NCI-H2081 treated with DMSO at 0.1 percent for 48 hours (cell line): ENCODE measurements at places on chromosomes 11 and 22.

DNA sequence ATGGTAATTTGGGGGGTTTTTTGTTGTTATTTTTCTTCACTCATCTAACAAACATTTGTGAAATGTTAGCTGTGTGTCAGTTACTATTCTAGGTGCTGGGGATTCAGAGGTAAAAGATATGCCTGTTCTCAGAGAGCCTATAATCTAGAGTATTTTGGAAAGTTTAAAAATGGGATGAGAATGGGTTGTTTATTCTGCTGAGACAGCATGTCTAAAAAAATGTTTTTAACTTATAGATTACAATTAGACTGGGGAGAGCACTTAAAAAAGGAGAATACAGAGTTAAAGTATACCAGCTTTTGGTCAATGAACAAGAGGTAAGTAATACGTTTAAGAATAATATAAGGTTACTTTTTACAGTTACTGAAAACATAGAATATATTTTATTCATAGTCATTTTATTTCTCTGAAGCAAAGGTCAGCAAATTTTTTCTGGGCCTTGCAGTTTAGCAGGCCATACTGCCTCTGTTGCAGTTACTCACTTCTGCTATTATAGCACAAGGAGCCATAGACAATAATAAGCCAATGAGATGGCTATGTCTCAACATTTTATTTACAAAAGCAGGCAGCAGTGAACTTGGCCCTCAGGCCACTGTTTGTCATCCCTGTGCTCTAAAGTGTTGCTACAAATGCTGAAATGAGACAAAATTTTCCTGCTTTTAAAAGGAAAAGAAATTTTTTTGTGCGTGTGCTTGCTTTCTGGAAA is 60.0 kb downstream of the DKK3 start:
- no peak for DNase-seq

DNA sequence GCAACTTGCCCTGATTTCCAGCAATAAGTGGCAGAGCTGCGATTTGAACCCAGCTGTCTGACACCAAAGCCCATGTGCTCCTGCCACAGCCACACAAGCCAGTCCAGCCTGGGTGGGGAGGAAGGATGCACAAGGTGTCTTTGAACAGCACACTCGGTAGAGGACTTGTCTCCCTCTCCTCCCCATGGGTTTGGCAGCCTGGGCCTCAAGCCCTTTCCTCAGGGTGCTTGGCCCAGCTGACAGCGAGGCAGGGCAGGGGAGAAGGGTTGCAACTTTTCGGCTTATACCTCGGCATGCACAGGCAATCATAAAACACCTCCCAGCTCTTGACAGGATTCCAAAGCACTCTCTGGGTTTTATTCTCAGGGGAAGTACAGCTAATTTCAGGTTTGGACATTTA is 19.3 kb downstream of the ASPHD2 start:
- DNase-seq = no peak

GRCh38 chr11:13923716-13924650 is 38.5 kb upstream of the SPON1 start:
- DNase-seq = no peak

DNA sequence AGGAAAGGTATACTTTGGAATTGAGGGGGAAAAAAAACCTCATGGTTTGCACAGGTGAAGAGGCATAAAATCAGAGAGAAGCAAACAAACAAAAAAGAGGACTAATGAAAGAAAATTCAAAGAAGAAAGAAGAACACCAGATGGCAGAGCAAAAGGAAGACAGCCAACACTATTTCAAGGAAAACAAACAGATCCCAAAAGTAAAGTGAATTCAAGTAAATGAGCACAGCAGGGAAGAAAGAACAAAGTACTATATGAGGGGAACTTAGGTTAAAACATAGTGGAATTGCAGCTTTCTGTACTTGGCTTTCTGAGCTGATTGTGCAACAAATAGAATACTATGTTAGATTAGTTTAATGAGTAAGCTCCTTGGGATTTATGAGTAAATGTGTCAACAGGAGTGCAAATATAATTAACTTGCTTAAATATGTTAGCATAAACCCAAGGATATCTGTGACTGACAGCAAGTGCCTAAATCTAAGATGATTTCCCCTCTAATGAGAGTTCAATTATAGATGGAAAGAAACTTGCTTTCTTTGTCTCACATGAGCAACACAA is 404.6 kb upstream of the CNTN5 start:
- DNase-seq = no peak

GRCh38 chr11:118263112-118263511 is 985 bp downstream of the MPZL2 start:
- DNase-seq = no peak

GRCh38 chr22:36385491-36386350 is 2.0 kb downstream of the MYH9 start:
- no peak for DNase-seq

GRCh38 chr11:128874427-128874826 is 7.3 kb upstream of the KCNJ1 start:
- DNase-seq = no peak

DNA sequence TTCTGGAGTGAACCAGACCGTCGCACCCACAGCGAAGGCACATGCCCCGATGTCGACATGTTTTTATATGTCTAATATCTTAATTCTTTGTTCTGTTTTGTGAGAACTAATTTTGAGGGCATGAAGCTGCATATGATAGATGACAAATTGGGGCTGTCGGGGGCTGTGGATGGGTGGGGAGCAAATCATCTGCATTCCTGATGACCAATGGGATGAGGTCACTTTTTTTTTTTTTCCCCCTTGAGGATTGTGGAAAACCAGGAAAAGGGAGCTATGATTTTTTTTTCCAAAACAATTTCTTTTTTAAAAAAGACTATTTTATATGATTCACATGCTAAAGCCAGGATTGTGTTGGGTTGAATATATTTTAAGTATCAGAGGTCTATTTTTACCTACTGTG is 49.2 kb upstream of the OR4B1 start:
- DNase-seq = no peak

- no peak for DNase-seq
Measured at GRCh38 chr11:6415797-6416196, 3.1 kb downstream of the APBB1 start.

DNA sequence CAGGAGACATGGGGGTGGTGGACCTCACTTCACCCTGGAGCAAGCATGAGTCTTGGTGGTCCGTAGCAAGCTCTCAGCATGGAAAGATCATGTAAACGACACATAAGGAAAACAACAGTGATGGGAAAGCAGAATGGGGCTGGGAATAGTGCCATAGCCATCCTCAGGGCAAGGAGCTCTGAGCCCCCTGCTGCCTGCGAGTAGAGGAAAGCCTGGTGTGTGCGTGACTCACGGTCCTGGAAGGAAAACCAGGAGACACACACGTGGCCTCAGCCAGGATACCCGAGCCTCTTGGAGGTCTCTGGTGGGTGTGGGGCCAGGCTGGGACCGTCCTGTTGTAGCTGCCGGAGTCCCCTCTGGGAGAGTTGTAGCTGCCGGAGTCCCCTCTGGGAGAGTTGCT is 12.4 kb downstream of the SHANK3 start:
- DNase-seq = no peak

DNA sequence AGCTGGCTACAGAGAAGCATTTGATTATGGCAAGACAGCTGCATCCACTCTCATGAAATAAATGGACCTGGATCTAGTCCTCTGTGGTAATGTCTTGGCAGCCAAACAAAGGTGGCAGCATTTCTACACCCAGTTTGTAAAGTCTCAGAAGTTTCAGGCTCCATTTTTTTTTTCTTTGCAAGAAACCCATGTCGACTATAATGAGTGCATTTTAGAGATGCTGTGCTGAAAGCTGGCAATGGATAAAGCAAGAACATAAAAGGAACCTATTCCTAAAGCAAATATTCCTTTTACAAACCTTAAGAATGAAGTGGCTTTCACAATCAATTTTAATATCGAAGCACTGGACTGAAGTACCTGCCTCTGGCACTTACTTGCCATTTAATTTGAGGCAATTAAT is 33.5 kb downstream of the THAP12 start:
- DNase-seq = no peak

- no peak for DNase-seq
Measured at GRCh38 chr11:68379206-68379605, 66.8 kb downstream of the LRP5 start.

- DNase-seq = no peak
Measured at GRCh38 chr11:116930177-116930576, 92.8 kb upstream of the APOA1 start.

DNA sequence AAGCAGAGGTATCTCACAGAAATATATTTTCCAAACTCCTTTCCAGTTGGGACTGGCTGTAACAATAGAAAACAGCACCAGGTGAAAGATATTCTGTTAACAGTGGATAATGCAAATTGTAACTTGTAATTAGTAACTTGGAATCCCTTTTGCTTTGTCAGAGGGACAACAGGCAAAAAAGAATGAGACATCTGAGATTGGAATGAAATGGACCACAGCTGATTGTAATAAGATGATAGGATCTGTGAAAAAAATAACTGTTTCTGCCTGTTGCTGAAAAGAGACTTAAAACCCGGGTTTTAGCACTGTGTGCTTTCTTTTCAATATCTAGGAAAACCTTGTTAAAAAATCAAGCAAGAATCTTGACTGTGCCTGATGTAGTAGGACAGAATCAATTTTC is 655.7 kb downstream of the METTL15 start:
- DNase-seq = no peak

DNA sequence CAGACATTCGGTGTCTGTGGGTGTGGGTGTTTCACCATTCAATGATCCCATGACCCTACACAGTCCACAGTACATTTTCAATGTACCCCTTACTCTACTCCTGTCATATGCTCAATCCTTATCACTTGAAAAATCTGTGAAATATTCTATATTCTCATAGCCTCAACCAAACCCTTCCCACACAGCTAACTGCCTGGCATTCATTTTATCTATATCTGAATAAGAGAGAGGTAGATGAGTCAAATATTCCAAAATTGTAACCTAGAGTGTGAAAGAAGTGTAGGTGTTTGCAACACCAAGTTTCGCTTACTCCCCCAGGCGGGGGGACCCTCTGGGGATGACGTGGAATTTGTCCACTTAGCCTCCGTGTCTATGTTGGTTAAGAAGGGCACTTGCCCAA is 354.8 kb downstream of the ETS1 start:
- no peak for DNase-seq

GRCh38 chr11:128720522-128720985 is 26.7 kb downstream of the FLI1 start:
- no peak for DNase-seq

GRCh38 chr11:2329551-2329950 is 27.7 kb downstream of the TSPAN32 start:
- no peak for DNase-seq

- no peak for DNase-seq
Measured at GRCh38 chr11:66891851-66892660, 35.2 kb downstream of the LRFN4 start.

- DNase-seq = no peak
Measured at GRCh38 chr11:74739546-74740270, 8.5 kb upstream of the CHRDL2 start.

GRCh38 chr22:48153726-48154125 is 1391.3 kb downstream of the TBC1D22A start:
- no peak for DNase-seq

DNA sequence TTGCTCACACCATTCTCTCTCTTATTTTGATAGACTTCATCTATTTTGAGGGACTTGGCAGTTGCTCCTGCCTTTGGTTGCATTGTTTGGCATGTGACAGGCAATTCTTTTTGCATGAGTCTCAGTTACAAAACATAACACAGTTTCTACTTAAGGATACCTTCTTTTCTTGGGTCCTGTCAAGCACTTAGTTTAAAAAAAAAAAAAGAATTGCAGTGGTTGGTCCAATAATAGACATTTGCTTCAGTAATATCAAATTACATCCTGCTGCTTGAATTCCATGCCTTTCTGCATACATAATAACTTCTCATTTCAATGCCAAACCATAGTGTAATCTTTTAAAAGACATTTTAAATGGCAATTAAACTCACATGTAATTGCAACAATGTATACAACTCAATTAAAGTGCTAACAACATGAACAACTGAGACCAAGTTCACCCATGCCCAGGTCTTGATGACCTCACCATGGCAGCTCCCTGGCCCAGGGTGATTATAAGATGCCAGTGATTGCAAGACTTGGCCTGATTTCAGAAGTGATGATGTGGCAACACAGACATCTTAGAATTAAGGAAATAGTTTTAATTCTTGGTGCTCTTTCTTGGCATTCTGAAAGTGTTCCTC is 32.2 kb upstream of the PLET1 start:
- DNase-seq = no peak

DNA sequence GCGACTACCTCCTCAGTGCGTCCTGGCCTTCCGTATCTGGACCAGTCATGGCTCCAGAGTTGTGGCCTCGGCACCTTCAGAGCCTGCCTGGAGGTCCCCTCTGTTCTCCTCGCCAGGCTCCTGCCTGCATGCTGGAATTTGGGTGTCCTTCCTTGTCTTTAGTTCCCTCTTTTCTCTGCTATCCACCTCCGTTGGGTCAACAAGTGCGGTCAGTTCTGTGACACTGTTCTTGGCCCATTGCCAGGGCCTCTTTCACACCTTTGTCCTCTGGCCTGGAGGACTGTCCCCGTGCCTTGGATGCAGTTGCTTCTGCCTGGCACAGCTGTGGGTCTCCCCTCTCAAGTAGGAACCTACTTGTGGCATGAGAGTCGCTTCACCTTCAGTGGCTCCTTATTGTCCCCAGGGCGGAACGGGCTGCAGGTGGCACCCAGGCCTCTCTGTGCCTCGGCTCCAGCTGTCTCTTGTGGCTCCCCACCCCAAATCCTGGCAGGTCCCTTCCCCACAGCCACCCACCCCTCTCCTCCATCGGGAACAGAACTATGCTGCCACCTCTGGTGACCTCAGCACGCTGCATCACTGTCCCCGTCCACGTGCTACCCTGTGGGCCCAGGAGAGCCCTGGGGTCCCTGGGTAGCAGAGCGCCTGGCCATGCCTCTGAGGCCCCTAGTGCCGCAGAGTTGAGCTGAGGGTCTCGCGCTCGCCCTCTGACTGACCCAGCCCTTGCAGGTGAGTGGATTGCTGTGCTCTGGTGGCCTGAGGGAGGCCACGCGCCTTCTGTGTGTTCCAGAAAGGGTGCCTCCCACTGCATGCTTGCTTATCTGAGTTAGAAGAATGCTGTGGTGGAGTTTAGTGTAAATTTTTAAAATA is 4.7 kb downstream of the DGCR8 start:
- DNase-seq = no peak

- no peak for DNase-seq
Measured at GRCh38 chr11:125110506-125110905, 920 bp downstream of the TMEM218 start.

DNA sequence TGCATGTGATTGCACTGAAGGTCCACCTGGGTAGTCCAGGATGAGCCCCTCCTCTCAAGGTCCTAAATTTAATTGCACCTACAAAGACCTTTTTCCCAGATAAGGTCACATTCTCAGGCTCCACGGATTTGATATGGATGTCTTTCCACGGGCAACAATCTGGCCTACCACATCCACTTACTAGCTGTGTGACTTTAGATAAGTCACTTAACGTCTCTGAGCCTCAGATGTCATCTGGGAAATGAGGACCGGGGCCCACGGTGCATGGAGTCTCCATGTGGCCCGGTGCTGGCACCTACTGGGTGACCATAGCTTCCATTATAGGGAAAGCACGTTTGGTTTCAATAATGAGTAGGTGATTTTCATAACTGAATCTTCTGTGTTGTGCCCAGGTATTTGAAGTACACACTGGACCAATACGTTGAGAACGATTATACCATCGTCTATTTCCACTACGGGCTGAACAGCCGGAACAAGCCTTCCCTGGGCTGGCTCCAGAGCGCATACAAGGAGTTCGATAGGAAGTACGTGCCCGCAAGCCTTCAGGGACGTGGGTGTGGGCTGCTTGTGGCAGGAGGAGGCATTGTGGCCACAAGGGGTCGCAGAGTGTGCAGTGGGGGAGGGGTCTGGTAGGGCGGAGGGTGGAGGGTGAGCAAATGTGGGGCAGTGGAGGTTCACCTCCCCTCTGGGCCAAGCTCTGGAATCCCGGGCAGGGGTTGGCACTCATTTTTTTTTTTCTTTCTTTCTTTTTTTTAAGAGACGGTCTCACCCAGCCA is 55.7 kb downstream of the ARHGAP8 start:
- DNase-seq = no peak
